ENCODE measurements at places on chromosomes 5 and 9. TPM values are rescaled to one million over a fixed set of nuclear protein-coding genes. Genes with fewer than 3 reads are reported as not detected.
A peak's percentile ranks its signal among the peaks of the same experiment; 100 is the strongest.

CCL27 gene
- total RNA-seq: not detected

DNA sequence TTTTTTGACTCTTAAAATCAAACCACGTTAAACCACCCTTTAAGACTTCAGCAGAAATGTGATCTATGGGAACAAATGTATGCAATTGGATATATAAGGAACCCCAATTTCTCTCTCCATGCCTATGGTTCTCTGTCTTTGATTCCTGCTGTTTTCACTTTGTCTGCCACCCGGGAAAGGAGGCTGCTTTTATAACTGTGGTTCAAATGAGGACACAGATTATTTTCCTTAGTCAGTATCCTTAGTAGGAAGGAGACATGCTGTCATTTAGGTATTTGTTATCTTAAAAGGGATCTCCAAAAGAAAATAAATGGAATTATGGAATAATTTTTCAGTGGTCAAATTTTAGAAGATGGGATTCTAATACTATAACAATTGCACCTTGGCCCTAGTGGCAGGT, 176.1 kb upstream of the NREP start:
- DNase-seq: no peak

ELOVL7 gene
- total RNA-seq: 2.0 TPM

DNA sequence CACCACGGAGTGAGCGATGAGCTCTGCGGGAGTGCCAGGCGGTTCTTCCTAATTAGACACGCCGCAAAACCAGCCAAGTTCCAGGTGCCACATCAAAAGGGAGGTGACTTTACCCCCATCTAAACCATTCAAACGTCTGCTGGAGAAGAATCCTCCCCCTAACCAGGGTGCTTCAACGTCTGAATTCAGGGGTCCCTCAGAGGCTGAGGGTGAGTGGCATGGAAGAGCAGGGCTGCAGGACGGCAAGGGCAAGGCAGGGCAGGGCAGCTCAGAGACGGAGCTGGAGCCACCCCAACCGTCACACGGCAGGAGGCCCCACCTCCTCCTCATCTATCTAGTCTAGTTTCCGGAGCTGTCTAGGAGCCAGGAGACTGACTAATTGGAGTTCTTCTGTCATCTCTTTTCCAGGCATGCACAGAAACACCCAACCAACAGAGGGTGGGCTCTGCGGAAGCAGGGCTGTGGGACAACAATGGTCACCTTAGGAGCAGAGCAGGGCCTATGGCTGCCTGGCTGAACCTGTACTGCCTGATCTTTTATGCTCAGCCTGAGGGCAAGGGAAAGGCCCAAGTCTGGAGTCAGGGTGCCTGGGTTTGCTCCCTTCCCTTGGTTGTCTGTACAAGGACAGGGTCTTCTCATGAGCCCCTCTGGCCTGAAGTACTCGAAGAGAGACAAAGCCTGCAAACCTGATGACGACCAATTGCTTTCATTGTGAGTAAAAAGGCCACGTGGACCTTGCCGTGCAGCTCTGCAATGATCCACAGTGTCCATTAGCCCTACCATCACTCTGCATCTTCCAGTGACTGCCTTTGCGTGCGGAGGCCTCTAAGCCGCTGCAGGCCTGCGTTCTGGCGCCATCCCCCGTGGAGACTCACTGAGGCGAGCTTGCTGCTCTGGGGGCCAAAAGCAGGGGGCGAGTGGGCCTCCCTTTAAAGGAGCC, 81.0 kb upstream of the SLC25A51 start:
- DNase-seq: peak; percentile 75
